ENCODE measurements at places on chromosomes 3 and 15.

DNA sequence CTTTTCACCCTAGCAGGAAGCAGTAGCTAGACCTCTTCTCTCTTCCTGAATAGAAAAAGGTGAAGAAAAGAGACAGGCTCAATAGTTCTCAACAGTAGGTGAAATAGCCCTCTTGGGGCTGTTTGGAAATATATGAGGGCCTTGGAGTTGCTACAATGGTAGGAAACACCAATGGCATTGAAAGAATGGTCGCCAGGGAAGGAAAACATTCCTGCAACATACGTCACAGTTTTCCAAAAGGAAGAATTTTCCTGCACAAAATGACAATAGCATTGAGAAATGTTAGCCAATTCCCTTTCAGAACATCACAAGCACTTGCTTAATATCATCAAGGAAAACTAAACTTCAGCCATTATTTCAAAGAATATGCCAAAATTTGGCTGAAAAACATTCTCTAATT, 484.5 kb downstream of the IGSF11 start:
- no peak for DNase-seq

- no peak for DNase-seq
Observed at GRCh38 chr3:173977747-173978146, 580.2 kb downstream of the NLGN1 start.

GRCh38 chr15:70098461-70099166, 897 bp upstream of the TLE3 start:
- no peak for DNase-seq

DNA sequence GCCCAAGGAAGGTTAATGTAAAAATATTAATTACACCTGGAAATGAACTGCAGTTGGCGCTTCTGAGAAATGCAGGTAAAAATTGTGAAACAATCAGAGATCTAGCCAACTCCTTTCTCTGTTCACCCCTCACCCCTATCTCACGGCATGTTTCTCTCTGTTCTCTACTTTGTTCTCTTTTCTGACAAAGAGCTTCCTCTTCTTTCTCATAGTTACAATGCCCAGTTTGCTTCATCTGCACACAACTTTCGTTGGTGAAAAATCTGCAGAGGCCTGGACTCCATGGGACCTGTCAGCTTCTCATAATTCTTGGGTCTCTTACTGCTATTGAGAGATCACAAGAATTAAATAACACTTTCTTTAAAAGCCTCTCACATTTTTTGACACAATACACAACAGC, 212.9 kb upstream of the LRRN1 start:
- no peak for DNase-seq

- no peak for DNase-seq
Observed at GRCh38 chr3:148532326-148532725, 165.4 kb upstream of the AGTR1 start.

GRCh38 chr3:96000966-96001365, 813.4 kb upstream of the EPHA6 start:
- DNase-seq, result no peak

DNA sequence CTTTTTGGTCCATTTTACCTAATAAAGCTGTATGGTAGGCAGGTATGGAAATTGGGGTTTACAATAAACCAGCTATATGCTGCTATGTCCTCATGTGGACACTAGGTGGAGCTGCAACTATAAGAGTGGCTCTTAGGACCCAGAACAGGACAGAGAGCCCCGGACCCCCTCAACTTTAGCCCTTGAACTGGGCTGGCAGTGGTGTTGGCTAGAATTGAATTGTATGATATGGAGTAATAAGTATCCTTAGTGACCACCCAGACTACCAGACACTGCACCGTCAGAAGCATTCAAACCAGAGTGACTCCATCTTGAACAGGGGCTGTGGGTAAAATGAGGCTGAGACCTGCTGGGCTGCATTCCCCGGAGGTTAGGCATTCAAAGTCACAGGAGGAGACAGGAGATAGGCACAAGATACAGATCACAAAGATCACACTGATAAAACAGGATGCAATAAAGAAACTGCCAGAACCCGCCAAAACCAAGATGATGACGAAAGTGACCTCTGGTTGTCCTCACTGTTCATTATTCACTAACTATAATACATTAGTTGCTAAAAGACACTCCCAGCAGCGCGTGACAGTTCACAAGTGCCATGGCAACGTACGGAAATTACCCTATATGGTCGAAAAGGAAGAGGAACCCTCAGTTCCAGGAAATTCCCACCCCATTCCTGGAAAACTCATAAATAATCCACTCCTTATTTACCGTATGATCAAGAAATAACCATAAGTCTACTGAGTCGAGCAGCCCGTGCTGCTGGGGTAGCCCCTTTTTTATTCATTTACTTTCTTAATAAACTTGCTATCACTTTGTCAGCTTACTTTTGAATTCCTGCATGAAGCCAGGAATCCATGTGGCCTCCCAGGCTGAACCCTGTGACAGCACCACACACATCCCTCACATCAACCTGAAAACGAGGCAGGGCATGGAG, 68.7 kb upstream of the BLM start:
- no peak for DNase-seq

DNA sequence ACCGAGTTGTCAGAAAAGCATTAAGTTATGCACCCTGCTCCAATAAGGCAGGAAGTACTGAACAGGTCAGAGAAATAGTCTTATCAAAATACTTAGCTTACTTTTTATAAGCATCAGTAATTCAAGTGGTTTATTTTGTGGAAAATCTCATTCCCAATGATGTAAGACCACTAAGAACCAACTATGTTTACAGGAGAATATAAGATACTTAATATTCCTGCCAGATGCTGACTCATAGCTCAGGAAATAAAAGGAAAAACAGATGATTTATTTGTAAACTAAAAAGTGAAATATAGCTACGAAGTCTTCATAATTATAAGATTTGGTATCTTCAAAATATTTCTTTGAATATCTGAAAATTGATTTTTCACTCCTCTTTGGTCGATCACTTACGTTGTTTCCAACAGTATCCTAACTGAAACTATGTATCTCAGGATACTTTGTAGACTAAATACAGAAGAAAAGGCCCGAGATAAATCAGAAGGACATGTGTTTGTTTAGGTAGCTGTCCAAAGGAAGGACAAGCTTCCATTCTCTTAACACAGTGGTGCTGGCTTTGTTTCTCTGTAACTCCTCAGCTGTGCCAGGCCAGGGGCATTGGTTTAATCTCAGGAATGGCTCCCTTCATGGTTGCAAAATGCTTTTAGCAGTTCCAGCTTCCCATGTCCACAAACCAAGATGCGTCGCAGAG, 295.8 kb downstream of the GBE1 start:
- no peak for DNase-seq

GRCh38 chr3:49009396-49009795, 2.2 kb downstream of the WDR6 start:
- no peak for DNase-seq

- DNase-seq, result no peak
Observed at GRCh38 chr3:67678665-67679064, 24.3 kb upstream of the SUCLG2 start.

DNA sequence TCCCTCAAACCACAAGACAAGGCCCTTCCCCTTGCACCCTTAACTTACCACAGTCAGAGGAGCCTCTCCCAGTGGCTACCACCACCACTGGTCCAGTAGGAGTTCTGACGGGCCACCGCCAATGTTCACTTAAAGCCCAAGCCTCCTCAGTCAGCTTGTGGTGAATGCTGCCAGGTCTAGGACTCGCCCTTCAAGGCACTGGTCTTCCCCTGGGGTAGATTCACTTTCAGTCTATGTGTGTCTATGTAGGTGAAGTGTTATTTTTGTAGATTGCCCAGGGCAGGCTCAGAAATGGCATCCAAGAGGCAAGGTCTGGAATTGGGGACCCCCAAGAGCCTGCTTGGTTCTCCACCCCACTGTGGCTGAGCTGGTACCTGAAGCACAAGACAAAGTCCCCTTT, 15.4 kb upstream of the CASR start:
- no peak for DNase-seq

- peak; percentile 21 for DNase-seq
Observed at GRCh38 chr3:189233225-189233858, 61.6 kb downstream of the TPRG1 start.

DNA sequence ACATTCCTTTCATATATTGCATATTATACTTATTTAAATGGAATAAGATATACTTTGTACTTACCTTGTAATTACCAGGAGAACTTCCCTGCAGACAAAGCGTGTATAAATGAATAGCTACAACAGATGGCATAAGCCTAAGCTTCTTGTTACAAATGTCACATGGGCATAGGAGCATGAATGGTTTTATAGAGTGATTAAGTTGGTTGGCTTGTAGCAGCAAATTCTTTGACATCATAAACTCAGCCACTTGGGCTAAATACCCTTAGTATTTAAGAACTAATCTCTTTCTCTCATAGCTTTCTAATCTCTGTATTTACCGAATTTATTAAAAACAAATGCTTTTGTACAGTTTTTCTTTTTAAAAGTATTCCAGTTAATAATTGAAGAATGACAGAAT, at the start of gene UBAP1L:
TSS of gene UBAP1L (minus strand) at position 115 of the 400 bp plus-strand sequence. CDS start 8,985 bp downstream, outside the sequence.
- no peak for DNase-seq

DNA sequence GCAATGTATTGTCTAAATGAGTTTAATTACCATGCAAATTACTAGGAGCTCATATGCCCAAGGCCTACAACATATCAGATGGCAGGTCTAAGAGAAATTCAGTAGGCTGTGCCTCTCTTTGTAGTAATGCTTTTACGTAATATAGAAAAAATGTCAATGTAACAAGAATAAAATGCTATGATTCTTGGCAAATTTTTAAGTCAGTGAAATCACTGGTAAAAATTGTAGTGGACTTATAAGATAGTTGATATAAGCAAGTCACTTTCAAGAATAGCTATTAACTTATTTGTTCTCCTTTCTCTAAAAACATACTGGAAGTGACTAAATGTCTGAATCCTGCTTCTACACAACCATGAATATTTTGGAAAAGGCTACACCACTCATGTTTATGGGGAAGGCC, 707.8 kb downstream of the TUSC7 start:
- DNase-seq, result no peak

DNA sequence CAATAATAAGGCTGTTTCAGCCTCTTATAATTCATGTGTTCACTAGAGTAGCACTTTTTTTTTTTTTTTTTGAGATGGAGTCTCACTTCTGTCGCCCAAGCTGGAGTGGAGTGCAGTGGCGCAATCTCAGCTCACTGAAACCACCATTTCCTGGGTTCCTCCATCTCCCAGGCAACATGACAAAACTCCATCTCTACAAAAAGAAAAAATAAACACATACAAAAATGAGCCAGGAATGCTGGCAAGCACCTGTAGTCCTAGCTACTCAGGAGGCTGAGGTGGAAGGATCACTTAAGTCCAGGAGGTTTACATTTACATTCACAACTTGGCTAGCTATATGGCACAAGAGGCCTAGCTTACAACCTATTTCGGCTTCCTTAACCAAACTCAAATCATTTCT, 6.8 kb downstream of the USP4 start:
- DNase-seq, result no peak

- DNase-seq, result no peak
Observed at GRCh38 chr15:52288986-52289385, 6.6 kb downstream of the MYO5C start.

DNA sequence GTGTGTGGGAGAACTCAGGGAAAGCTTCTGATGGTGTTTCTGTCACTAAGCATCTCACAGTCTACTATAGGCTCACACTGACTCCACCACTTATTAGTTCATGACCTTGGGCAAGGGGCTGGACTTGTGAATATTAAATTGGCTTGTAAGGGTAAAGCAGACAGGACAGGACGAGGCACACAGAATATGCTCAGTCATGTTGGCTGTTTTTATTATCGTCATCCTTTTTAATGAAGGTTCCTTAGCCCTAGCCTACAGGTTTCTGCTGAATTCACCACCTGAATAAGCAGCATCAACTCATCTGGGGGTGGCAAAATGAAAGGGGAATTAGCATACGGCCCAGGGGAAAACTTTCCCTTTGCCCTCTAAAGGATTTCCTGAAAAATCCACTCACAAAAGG, 39.6 kb upstream of the LIPC start:
- no peak for DNase-seq

- DNase-seq, result no peak
Observed at GRCh38 chr3:110393941-110394340, 677.7 kb upstream of the NECTIN3 start.

DNA sequence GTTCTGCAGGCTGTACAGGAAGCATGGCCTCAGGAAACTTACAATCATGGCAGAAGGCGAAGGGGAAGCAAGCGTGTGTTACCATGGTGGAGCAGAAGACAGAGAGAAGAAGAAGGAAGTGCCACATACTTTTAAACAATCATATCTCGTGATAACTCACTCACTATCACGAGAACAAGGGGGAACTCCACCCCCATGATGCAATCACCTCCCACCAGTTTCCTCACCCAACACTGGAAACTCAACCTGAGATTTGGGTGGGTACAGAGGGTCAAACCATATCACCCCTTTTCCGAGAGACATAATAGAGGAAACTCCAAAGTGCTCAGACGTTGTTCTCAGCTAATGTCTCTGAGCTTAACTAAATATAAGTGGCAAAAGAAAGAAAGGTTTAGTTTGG, 186.3 kb upstream of the MME start:
- DNase-seq, result no peak

- DNase-seq, result no peak
Observed at GRCh38 chr3:116947809-116948208, 238.2 kb downstream of the TUSC7 start.

GRCh38 chr3:71906976-71907375, 122.0 kb upstream of the PROK2 start:
- no peak for DNase-seq

DNA sequence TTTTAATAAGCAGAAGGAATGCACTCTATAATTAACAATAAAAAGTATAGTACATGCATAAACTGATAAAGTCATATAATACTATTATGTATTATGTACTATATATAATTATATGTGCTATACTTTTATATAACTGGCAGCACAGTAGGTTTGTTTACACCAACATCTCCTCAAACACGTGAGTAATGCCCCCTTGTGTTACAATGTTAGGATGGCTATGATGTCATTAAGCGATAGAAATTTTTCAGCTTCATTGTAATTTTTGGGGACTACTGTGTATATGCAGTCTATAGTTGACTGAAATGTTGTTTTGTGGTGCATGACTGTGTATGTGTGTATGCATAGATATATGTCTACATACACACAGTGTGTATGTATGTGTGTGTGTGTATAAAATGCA, 100.6 kb downstream of the SLMAP start:
- DNase-seq, result no peak

- no peak for DNase-seq
Observed at GRCh38 chr15:36682101-36682500, 102.7 kb downstream of the CDIN1 start.

Measured in NCI-H1048 (cell line).